ENCODE measurements at places on chromosomes 2 and 18.

DNA sequence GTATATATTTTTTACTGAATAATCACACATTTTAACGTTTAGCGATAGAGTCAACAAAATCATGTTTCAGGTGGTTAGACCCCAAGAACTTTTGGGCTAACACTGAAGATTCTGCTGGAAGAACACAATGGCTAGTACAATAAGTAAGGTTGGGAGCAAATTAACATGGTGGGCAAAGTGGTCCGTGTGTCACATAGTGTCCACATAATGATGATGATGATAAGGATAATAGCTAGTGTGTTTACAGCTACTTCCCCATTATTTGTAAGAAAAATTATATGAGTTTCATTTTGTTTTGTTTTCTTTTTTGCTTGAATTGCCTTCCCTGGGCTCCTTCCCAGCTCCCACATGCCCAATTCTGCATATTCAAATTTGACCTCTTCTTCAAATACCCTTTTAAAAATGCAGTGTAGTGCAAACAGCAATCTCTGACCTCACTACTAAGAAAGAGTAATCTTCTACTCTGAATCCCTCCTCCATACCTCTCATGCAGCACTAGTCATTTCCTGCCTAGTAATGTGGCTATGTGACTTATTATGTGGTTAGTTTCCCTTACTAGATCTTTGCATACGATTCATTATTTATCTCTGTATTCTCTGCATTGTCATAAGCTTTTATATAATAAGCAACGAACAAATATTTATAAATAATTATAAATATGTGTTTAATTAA is 16.9 kb upstream of the VPS54 start:
- peak; percentile 50 for DNase-seq

DNA sequence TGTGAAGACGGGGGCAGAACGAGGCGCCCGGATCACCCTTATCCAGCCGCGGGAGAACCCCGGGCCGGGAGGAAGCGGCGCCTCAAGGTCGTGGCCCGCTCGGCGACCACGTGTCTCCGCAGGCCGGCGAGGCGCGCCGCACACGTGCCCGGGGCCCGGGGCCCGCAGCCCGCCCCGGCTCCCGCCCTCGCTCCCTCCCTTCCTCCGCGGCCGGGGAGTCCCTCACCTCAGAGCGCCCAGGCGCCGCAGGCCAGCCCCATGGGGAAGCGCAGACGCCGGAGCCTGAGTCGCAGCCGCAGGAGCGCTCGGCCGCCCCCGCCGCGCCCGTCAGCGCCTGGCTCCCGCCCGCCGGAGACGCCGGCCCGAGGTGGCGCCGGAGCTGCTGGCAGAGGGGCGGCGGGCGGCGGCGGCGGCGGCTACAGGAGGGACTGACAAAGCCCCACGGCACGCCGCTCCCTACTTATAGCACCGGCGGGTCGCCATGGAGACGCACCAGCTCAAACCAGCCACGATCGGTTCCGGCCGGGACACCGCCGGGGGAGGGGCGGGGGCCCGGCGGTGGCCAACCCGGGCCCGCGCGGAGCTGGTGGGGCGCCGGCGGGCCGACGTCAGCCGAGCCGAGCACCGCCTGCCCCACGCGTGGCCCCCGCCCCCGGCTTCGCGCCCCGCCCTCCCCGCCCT is at the start of gene ODC1:
ODC1 (minus strand) TSS at position 433 of the 681 bp plus-strand sequence. CDS start 3,295 bp downstream, outside the sequence.
- peak; percentile 71 for DNase-seq

GRCh38 chr2:239950144-239951128 is 74.7 kb downstream of the NDUFA10 start:
- DNase-seq: no peak

GRCh38 chr18:12924616-12925015 is 23.2 kb upstream of the SEH1L start:
- no peak for DNase-seq

- peak; percentile 37 for DNase-seq
Measured at GRCh38 chr2:187842978-187843847, 289.0 kb upstream of the TFPI start.

GRCh38 chr18:5093902-5094301 is 103.2 kb downstream of the AKAIN1 start:
- no peak for DNase-seq

- DNase-seq: no peak
Measured at GRCh38 chr2:176133389-176133788, 3.9 kb downstream of the HOXD8 start.

GRCh38 chr2:60335533-60336237 is 217.8 kb downstream of the BCL11A start:
- no peak for DNase-seq

- no peak for DNase-seq
Measured at GRCh38 chr2:193845604-193846003, 1650.9 kb upstream of the TMEFF2 start.

GRCh38 chr2:178510384-178510783 is 30.1 kb downstream of the PLEKHA3 start:
- no peak for DNase-seq

DNA sequence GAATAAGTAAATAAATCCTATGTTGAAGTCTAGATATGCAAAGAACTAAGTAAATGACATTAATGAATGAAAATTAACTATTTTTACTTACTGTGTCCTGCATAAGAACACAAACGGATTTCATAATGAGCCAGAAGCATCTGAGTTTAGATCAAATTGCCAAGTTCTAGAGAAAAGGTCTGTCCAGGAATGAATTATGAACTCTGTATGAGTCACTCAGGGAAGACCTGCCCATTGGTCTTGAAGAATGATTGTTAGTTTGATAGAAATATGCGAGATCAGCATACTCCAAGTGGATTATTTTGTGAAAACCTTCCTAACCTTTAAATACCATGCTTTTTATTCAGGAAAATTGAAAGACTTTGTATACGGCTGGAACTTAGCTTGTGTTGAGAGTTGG is 189.5 kb downstream of the DOK6 start:
- DNase-seq: no peak

- DNase-seq: no peak
Measured at GRCh38 chr2:143128681-143129580, at the start of gene ARHGAP15. Gene ARHGAP15 (plus strand): TSS chr2:143129419.

DNA sequence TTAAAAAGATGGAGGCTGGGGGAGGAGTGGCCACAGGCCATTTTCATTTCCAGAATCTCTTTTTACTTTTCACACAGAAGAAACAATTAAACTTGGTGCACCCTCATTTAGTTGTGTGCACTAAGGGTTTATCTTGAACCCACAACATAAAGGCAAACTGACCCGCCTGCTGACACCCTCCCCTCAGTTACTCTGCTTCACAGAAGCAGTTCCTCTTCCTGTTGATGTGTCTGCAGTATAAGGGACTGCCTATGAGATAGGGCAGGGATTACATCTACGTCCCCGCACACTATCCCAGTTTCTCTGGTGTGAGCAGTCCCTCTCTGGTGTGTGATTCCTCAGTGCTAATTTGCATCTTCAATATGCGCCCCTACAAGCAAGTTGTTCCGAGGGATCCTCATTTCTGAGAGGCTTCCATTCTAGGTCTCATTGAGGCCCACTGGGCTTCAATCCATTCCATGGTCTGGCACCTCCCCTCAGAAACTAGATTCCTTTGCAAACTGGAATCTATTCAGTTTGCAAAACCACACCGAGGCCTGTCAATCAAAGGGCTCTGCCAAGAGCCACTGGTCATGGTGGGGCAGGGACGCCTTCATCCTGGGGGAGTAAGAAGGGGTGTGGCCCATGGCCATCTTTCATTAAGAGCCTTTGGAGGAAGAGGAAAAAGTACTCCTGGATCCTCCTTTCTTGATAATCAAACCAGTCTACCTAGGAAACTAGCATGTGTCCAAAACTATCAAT is 12.3 kb downstream of the CREG2 start:
- no peak for DNase-seq

- peak; percentile 71 for DNase-seq
Measured at GRCh38 chr18:47756364-47757016, 174.0 kb downstream of the SMAD2 start.

DNA sequence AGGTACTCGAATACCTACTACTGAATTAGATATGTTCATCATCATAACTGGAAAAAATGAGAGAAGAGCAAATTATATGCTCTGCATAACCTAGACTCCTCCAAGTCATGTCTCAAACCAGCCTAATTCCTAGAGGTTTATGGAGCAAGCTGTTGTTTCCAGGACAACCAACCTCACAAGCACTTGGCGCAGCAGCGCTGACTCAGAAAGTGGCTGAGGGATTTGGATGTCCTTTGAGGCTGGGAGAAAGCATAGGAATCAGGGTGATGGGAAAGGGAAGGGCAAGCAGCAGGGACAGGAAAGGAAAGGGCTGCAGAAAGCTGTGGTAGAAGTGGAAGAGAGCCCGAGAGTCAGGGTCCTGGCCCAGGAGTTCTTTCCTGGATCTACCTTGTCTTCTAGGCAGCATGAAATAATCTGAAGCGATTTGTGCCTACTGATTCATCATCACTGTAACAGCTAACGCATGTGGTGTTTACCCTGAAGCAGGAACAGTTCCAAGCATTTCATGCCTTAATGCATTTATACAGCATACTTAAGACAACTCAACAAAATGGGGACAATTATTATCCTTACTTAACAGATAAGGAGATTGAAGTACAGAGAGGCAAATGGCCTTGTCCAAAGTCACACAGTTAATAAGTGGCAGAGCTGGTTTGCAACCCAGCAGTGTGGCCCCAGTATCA is 3.7 kb downstream of the PLEK start:
- DNase-seq: peak; percentile 71

- peak; percentile 46 for DNase-seq
Measured at GRCh38 chr2:230666885-230667712, 45.5 kb upstream of the CAB39 start.

- no peak for DNase-seq
Measured at GRCh38 chr2:161839926-161840325, 215.7 kb downstream of the SLC4A10 start.

GRCh38 chr2:10372203-10372861 is 69.6 kb downstream of the HPCAL1 start:
- DNase-seq: no peak

DNA sequence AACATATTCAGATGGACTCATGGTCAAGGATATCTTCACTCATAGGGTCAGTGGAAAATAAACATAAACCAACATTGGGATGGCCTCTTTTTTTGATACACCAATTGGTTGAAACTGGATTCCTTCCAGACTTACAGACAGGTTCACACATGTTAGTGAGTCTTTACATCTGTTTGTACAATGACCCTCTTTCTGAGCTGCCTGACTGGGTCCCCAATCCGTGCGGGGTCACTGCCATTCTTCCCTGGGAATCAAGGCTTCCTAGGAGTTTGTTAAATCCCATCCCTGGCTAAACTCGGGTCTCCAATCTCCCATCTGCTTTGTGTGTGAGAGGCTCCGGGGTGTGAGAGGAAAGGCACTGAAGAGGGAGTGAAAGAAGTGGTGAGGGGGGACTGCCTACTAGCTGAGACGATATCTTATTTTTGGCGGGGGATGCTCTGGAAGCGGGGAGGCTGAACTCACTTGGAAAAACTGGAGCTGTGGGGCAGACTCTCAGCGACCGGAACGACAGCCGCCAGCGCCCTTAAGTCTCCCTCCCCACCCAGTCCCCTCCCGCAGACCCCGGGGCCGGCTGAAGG is 487 bp downstream of the STARD6 start:
- no peak for DNase-seq

- DNase-seq: no peak
Measured at GRCh38 chr2:127552846-127553245, 17.4 kb downstream of the MYO7B start.
